ENCODE measurements at places on chromosomes 7 and 10.

GRCh38 chr7:73716318-73716890, 3.1 kb downstream of the STX1A start:
- no peak for DNase-seq

- no peak for DNase-seq
Observed at GRCh38 chr10:113087165-113088029, 137.3 kb downstream of the TCF7L2 start.

- DNase-seq = no peak
Observed at GRCh38 chr7:30910411-30911073, 1.1 kb upstream of the AQP1 start.

DNA sequence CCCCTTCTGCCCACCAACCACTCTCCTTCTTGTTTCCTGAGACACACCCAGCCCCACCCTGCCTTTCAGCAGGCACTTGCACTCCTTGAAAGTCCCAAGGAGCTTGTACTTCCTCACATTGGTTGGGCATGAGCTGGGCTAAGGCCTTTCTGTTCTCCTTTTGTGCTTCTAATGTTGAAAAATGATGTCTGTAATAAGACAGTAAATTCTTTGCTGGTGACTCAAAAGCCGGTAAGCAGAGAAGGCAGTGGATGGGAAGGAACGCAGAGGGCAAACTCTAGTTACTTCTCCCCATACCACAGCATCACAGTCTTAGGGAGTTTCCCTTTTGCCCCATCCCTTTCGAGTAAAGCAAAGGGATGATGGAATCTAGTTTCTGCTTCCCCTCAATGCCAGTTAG, 185.6 kb downstream of the PLXNA4 start:
- DNase-seq = no peak

- DNase-seq = no peak
Observed at GRCh38 chr10:31128536-31128935, 96.9 kb upstream of the ZNF438 start.

DNA sequence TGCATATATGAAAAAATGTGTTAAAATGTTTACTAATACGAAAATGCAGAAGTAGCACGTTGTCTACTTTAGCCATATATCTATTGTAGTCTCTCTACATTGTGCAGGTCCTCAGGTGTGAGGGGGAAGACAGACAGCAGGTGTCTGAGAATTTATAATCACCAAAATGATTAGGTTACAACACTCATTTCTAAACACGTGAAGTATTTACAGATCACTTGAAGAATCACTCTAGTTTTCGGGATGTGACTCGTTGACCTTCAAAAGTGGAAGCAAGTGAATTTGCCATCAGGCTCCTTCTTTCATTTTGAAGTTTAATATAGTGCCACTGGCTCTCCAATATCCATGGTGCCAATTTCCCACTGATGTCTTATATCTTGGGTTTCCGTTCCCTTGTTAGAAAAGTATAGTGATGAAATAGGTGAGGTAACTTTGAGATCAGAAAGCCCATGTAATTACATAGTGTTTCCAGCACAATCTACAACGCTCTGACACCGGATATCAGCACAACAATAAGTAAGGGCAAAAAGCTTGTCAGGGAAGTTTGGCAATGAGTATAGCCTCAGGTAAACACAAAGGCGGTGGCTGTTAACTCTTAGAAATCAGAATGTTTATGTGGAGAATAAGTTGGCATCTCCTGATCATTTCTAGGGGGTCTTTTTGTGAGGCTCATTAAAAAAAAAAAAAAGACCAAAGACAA, 57.5 kb upstream of the SP4 start:
- no peak for DNase-seq

DNA sequence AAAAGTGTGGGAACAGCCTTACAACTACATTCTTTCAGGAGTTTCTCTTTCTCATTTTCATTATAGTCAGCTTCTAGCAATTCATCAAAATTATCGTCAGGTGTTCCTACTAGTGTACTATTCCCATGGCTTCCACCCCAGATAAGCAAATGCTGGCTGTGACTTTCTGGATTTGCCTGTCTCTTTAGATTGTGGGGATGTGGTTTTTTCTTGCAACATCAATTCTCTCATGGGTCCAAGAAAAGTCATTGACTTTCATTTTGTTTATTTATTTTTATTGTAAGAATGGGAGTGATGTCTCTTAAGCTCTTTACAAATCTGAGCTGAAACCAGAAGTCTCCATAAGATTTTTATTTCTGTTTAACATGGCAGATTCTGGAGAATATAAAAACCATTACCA, 349.7 kb upstream of the SEMA3C start:
- DNase-seq = no peak
